Stimulated activated CD4-positive, alpha-beta T cell treated with anti-CD3 and anti-CD28 coated beads, TNF-alpha, amount 100 ng/mL, for 24 hours (primary cell): ENCODE measurements at places on chromosomes 2 and 18.

GRCh38 chr18:13730481-13730880, 4.0 kb downstream of the RNMT start:
- DNase-seq: no peak

- no peak for DNase-seq
Observed at GRCh38 chr2:151849413-151850010, 21.3 kb upstream of the ARL5A start.

DNA sequence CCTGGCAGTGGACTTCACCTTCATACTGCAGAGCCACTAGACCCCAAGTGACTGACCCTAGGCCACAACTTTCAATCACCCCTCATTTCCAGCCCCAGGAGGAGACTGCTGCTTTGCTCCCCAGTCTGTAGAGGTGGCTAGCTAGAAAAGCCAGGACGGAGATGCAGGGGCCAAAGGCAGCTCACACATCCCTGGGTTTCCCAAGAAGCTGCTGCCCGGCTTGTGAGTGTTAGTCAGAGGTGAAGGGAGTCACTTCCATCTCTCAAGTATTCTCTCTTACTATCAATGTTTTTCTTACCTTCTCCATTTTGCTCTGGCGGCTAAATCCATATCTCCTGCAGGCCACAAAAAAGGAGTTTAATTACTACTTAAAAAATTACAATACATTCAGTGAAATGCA, 36.2 kb downstream of the CCDC93 start:
- no peak for DNase-seq

DNA sequence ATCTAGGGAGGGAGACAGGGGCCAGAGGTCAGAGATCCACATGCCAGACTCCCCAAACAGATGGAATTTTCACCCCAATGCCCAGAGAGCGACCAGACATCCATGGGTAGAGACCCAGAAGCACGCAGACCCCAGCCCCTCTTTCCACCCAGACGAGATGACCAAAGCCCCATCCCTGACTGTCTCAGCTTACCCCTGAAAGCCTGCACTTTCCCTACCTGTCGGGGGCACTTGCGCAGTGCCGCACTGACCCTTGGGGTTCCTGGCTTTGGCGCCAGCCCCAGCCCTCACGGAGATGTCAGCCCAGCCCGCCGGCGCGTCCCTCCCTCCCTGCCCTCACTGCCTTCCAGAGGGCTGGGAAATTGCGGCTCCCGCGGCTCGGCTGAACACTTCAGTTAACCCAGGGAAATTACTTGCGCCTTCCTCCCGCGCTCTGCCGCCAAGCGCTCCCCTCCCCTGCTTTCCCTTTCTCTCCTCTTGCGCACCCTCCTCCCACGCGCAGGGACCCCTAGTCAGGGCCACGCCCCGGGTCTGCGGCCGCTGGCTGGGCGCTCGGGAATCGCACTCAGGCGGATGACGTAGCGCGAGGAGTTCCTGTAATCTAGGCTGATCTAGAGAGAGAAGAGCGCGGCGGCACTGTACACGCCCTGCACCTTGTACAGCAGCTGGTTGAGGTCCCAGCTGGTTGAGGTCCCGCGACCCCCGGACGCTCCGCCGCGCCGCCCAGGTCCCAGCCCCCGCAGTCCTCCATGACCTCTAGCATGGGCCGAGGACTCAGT, 12.0 kb downstream of the ALPG start:
- no peak for DNase-seq

DNA sequence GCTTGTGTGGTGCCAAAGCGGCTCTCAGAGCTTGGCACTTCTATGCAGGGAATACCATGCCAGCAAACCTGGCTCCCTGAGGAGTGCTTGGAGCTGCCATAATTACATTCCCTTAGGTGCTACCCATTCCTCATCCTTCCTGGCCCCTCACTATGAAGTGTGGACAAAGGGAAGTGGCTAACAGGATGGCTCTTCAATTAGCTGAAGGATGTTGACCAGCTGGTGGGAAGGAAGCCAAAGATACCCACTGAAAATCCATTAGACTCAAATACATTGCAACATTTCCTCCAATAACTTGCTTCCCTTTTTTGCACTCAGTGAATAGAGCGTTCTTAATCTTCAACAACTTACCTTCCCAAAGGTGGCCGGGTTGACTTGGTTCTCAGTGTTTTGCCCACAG, 8.5 kb downstream of the RFX8 start:
- DNase-seq: no peak

DNA sequence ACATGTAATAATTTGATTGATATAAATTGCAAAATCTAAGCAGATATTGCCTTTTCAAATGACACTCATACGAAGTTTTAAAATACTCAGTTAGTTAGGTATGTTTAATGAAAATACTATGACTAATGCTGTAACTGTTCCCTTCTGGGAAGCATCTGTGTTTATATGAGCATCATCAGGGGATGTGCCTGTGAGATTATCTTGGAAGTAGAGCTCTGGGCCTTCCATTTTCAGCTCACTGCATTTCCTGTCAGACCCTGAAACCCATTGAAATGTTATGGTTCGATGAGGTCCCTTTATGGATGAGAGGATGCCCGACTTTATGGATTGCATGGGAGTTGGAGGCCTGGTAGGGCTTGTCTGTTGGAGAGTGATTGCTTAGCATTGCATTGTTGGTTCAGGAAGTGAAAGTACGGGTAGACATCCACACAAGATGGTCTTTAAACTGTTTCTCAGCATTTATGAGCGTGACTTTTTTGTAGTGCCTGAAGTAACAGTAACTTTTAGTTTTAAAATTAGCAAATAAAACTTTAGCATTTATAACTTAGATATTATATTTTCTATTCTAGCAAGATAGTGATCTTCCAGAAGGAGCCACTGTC, 28.7 kb downstream of the ELP2 start:
- no peak for DNase-seq

- no peak for DNase-seq
Observed at GRCh38 chr18:40917056-40917455, 1038.0 kb upstream of the PIK3C3 start.

DNA sequence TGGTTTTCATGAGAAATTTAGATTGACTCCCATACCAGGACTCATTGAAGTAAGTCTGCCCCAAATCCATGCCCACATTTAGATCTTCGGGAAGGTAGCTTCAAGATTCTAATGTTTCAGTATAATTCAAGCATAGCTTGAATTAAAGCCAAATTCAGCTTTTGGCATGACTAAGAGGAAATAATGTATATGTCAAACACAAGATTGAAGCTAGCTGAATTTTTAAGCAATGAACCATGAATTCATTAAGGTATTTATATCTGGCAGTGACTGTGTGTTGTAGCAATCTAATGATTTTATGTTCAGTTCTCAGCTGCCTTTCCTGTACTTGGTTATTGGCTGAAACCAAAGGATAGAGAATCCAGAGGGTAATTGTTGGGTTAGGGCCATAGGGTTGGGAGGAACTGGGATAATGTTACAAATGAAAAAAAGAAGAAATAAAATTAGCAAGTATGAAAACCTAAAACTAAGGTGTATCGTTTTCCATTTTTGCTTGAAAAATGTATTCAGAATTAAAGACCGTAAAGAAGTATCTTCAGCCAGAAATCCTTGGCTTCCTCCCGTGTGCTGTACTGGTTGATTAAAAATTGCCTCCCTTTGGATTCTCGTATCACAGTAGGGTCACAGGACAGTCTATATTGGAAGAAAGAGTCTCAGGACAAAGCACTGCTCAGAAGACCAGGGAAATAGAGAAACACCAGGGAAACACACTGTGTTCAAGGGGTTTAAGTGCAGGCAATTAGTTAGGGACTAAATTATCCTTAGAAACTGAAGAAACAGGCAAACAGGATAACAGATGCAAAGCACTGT, 119.0 kb upstream of the FN1 start:
- no peak for DNase-seq

- DNase-seq: no peak
Observed at GRCh38 chr2:239363946-239364637, 36.7 kb downstream of the HDAC4 start.

GRCh38 chr2:113064898-113065297, 2.9 kb upstream of the IL1F10 start:
- no peak for DNase-seq

DNA sequence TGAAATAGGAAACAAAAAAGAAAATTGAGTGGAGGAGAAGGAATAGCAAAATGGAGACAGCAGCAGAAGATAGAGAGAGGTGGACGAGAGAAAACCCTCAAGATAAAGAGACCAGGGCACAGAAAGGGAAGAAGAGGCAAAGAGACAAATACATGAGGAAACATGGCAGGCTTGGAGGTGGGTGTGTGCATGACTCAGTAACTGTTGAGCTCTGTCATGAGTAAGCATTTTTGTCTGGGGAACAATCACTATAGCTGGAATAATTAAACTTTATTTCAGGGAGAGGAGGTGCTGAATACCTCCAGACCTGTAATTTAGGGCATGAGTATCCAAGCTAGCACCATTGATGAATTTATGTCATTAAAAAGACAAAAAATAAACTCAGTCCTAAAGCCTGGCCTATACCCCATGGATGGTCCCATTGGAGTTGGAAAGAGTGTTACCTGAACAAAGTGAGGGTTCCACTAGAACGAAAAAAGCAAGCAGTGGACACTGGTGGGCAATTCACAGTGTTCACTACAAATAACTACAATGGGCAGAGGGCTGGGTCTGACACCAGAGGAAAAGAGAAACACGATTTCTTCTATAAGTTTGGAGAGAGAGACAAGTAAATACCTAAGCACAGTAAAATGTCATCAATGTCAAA, 145.5 kb downstream of the ADCYAP1 start:
- DNase-seq: no peak

GRCh38 chr2:620004-620403, 57.2 kb downstream of the TMEM18 start:
- no peak for DNase-seq
